ENCODE measurements at places on chromosomes 11 and 22. TPM values are rescaled to one million over a fixed set of nuclear protein-coding genes. Genes with fewer than 3 reads are reported as not detected.

OR2AT4 gene
- total RNA-seq, result not detected

TREH gene
- total RNA-seq, result not detected

CCDC89 gene
- total RNA-seq, result 0.60 TPM

CDKN1C gene
- 0.29 TPM for total RNA-seq

PRAME gene
- not detected for total RNA-seq

HYLS1 gene
- total RNA-seq, result 17.4 TPM

NXPE2 gene
- total RNA-seq, result not detected

ANO1 gene
- total RNA-seq, result not detected

DNA sequence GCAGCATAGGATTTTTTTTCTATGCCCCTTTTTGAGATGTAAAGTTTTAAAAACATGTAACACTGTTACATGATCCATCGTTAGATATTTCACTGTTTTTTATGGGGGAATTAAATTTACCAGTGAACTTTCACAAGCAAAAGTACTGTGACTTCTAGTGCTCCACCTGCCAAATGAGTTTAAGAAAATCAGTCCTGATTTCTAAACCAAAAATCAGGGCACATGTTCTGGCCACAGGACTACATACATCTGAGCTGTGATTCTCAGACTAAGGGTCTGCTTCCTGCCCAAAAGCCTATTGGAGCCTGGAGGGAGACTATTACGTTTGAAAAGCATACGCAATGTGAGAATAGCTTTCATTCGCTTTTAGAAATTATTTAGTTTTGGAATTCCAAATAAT is 22.5 kb downstream of the TMPRSS13 start:
- peaks cover 11% of the 10 kb centered on the region for H3K4me1 ChIP-seq
- H3K27ac ChIP-seq, result no peak overlapping the region
- no peak for DNase-seq
- H3K36me3 ChIP-seq, result no peaks in the 10 kb centered on the region
- no peak overlapping the region for H3K4me3 ChIP-seq

DNA sequence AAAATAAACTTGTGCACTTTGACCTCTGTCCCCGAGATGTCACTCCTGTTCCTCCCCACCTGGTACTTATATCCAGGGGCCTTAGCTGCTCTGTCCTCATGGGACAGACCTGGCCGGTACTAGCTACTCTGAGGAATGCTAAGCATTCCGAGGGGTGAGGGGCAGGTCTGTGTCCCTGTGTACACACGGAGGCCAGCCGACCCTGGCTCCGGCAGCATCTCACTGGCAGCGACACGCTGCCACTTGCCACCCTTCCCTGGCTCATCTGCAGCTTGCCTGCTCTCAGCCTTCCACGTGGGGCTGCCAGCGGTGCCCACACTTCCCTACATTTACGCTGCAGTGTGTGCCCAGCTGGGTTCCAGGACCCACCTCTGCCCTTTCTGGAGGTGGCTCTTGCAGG is 21.6 kb upstream of the TEF start:
- DNase-seq, result no peak
- H3K27ac ChIP-seq, result no peak overlapping the region
- peaks cover 2% of the 10 kb centered on the region for H3K36me3 ChIP-seq
- H3K27me3 ChIP-seq, result no peaks in the 10 kb centered on the region
- no peaks in the 10 kb centered on the region for H3K4me1 ChIP-seq
- no peak overlapping the region for H3K4me3 ChIP-seq

DNA sequence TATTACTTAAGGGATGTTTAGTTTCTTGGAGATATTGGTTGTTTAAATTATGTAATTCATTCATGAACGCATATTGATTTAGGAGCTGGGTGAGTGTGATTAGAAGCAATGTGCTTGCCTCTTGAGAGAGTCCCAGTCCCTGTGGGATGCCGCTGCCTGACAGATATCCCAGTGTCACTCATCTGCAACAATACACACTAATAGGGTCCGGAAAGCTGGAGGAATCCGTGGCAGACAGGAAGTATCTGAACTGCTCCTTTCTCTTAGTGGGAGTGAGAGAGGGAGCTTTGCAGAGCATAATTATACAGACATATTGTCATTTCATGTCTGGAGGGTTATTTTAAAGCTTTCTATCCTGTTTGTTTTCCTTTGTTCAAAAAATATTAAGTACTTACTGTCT is 17.4 kb downstream of the AMOTL1 start:
- peaks cover 8% of the 10 kb centered on the region for H3K27me3 ChIP-seq
- no peak overlapping the region for H3K4me3 ChIP-seq
- peaks cover 10% of the 10 kb centered on the region for H3K4me1 ChIP-seq
- H3K27ac ChIP-seq, result no peak overlapping the region
- no peaks in the 10 kb centered on the region for H3K36me3 ChIP-seq

DNA sequence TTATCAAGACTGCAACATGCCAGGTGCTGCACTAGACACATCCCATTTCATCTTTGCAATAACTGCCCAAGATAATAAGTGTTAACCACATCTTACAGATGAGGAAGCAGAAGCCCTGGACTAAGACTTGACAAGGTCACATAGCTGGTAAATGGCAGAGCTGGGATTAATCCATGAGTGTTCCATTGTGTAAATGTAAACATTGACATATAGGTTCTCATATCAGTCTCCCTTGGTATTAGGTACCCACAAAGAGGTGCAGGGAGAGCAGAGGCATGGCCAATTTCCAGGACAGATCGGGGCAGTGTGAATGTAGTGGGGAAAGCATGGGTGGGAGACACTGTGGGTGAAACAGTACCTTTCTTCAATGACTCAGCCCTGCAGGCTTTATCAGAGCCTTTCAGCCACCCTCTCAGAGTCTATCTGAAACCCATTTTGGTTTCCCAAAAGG is 17.9 kb downstream of the MICAL2 start:
- H3K4me1 ChIP-seq, result peaks cover 61% of the 10 kb centered on the region
- H3K27me3 ChIP-seq, result no peaks in the 10 kb centered on the region
- DNase-seq, result no peak
- no peak overlapping the region for H3K4me3 ChIP-seq
- peaks cover 5% of the 10 kb centered on the region for H3K36me3 ChIP-seq
- no peak overlapping the region for H3K27ac ChIP-seq

GRCh38 chr22:41742918-41743317 is 43.6 kb downstream of the MEI1 start:
- DNase-seq, result no peak
- H3K27me3 ChIP-seq, result peaks cover 19% of the 10 kb centered on the region
- H3K36me3 ChIP-seq, result no peaks in the 10 kb centered on the region
- peaks cover 10% of the 10 kb centered on the region for H3K4me1 ChIP-seq

DNA sequence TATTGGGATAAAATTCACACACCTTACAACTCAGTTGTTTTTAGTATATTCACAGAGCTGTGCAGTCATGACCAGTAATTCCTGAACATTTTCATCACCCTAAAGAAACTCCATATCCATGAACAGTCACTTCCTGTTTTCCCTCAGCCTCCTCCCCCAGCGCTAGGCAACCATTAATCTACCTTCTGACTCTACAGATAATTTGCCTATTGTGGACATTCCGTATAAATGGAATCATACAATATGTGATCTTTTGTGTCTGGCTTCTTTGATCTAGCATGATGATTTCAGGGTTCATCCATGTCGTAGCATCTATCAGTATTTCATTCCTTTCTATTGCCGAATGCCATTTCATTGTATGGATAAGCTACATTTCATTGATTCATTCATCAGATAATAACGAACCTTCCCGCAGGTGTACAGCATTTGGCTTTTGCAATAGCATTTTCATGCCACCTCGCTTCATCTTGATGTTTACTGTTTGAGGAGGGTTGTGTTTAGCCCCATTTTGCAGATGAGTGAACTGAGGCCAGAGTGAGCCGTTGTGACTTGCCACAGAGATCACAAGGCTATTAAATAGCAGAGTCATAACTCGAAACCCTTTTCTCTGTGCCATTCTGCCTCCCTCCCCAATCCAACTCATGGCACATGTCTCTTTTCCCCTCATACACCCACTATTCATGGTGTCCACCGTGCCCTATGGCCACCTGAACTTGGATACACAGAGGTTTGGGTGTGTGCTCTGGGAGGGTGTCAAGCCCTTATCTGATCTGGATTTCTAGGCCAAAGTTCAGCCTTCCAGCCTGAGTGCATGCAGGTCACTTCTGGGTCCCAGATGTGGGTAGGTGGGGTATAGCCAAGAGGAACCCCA is 11.1 kb upstream of the MYH9 start:
- no peaks in the 10 kb centered on the region for H3K27me3 ChIP-seq
- H3K4me3 ChIP-seq, result no peak overlapping the region
- DNase-seq, result no peak
- peak overlapping the region; percentile 28 for H3K27ac ChIP-seq

DNA sequence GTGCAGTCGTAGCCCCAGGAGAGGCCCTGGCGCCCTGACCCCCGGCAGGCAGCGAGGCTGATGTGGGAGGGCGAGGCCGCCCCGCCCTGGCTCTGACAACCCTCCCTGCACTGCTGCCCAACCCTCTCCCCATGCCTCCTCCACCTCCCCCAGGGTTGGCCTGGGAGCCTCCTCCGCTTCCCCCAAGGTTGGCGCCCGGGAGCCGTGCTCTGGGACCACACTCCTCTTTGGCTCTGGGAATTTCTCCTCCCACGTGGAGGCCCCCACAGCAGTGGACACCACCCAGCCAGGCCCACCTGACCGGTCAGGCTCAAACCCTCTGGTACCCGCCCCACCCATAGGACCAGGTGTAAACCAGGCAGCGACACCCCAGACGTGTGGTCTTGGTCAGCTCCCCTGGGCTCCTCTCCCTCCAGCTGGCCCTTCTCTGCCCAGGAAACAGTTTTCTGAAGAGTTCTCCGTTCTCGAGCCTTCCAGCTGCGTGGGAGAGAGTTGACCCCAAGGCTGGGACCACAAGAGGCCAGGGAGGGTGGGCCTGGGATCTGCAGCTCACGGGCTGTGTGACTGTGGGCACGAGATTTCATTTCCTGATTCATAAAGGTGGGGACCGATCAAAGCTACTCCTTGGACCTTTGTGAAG is 39.5 kb upstream of the BRSK2 start:
- H3K36me3 ChIP-seq, result no peaks in the 10 kb centered on the region
- no peak overlapping the region for H3K27ac ChIP-seq
- DNase-seq, result no peak
- no peaks in the 10 kb centered on the region for H3K4me1 ChIP-seq
- no peaks in the 10 kb centered on the region for H3K27me3 ChIP-seq
- H3K4me3 ChIP-seq, result no peak overlapping the region

GRCh38 chr11:34640050-34640923 is 19.4 kb downstream of the EHF start:
- no peak overlapping the region for H3K27ac ChIP-seq
- no peak for DNase-seq
- H3K27me3 ChIP-seq, result peaks cover 32% of the 10 kb centered on the region

GRCh38 chr22:42544686-42545085 is 9.1 kb upstream of the SERHL2 start:
- H3K36me3 ChIP-seq, result no peaks in the 10 kb centered on the region
- H3K27ac ChIP-seq, result no peak overlapping the region
- H3K27me3 ChIP-seq, result peaks cover 2% of the 10 kb centered on the region
- no peak for DNase-seq
- no peak overlapping the region for H3K4me3 ChIP-seq

- H3K4me3 ChIP-seq, result no peak overlapping the region
- H3K36me3 ChIP-seq, result no peaks in the 10 kb centered on the region
- no peak overlapping the region for H3K27ac ChIP-seq
- no peak for DNase-seq
- no peaks in the 10 kb centered on the region for H3K4me1 ChIP-seq
These were observed 7.2 kb downstream of the DAGLA start for GRCh38 chr11:61687420-61687819.

GRCh38 chr11:63887386-63887999 is 29.5 kb downstream of the RCOR2 start:
- H3K4me3 ChIP-seq, result peak overlapping the region; percentile 97
- H3K4me1 ChIP-seq, result peaks cover 86% of the 10 kb centered on the region
- no peak for DNase-seq

GRCh38 chr11:120556797-120557196 is 45.2 kb downstream of the GRIK4 start:
- no peaks in the 10 kb centered on the region for H3K36me3 ChIP-seq
- no peak overlapping the region for H3K4me3 ChIP-seq
- H3K27ac ChIP-seq, result no peak overlapping the region
- H3K4me1 ChIP-seq, result peaks cover 4% of the 10 kb centered on the region
- DNase-seq, result no peak

DNA sequence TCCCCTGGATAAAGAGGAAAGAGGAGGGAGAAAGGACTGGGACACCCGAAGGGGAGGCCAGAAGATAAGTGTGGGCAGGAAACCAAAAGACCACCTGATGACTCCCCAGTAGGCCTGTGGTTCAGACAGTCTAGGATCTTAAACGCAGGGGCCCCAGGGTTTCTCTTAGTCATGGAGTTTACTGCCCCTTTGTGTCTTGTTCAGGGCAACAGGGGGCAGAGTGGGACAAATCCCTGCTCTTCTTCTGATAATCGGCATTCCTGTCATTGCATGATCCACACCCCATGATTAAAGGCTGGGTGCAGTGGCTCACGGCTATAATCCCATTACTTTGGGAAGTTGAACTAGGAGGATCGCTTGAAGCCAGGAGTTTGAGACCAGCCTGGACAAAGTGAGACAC is 4.7 kb upstream of the TMPRSS13 start:
- peaks cover 40% of the 10 kb centered on the region for H3K4me1 ChIP-seq
- H3K27ac ChIP-seq, result no peak overlapping the region
- H3K4me3 ChIP-seq, result no peak overlapping the region
- DNase-seq, result no peak

- H3K4me1 ChIP-seq, result no peaks in the 10 kb centered on the region
- H3K27ac ChIP-seq, result no peak overlapping the region
These were observed 221.0 kb downstream of the HIPK3 start for GRCh38 chr11:33478111-33478573.

Data from activated CD4-positive, alpha-beta T cell treated with anti-CD3 and anti-CD28 coated beads, Interleukin-2, amount 10 ng/mL, durations not matched to agents 7 days and 5 days (primary cell).